ENCODE measurements at places on chromosomes 3 and 15. TPM values are rescaled to one million over a fixed set of nuclear protein-coding genes. Genes with fewer than 3 reads are reported as not detected.

DNA sequence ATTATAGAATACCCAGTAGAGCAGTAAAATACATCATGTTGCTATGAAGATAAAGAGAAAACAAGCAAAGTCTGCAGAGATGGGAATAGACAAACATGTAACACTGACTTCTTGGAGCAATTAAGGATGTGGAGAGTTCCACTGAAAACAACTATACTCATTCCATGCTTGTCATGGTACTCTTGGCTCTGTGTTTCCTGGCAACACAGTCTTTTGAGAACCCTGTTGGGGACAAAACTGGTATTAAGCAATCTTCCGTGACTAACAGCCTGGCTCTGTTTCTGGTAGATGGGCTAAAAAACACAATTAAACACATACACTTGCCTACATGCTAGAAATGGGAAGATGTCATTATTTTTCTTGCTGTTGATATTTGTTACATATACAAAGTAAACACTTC lies 1212.3 kb upstream of the GBE1 start:
- no peak for DNase-seq

DNA sequence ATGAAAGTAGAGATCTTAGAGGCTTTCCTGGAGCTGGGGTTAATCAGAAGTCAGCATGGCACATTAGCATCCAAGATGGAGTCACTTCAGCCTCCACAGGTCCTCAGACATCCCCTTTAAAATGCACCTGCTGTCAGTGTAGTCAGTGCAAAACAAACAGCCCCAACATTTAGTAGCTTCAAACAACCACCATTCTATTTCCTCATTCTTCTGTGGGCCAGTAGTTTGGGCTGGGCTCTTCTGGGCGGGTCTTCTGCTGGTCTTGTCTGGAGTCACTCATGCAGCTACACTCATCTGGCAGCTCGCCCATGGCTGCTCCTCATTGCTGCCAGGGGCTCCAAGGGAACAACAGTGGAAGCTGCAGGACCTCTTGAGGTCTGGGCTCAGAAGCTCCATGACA lies 99.9 kb downstream of the TLE3 start:
- DNase-seq: peak; percentile 80

DNA sequence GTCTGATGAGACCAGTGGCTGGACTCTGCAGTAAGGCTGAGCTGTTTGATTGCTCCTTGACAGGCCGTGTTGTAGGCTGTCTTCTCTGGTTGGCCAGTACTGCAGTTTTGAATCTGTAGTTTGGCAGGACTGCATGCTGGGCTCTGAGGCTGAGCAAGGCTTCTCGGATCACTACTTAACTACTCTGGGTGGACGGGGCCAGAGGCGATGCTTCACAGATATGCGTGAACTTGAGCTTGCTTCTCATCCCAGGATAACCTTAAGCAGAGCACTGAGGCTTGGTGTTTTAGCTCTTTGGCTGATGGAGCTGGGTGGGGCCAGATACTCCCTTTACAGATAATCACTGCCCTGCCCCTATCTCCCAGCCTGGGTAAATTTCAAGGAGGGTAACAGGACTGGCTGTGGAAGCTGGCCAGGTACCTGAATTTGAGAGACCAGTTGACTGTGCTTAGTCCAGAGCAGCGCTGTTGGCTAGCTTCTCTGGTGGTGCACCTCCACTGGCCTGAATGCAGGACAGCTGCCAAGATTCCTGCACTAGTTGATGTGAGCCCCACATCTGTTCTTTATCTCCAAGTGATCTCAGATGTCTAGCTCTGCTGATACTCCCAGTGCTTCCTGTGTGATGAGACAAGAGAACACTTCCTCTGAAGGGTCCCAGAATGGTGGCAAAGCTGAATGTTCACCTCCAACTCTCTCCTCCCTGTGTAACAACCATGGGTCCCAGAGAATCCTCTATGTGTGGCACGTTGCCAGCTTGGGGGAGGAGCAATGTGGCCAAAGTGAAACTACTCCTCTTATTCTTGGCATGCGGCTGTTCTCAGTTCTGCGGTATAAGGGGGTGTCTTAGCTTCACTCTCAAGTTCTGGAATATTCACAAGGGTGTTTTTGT lies 37.9 kb downstream of the RPL39L start:
- peak; percentile 16 for DNase-seq

LARP6 gene
- 101 TPM for total RNA-seq

SOX14 gene
- not detected for total RNA-seq

NUP210 gene
- total RNA-seq: 43.3 TPM

MAP2K5 gene
- 8.0 TPM for total RNA-seq

GRCh38 chr3:77772459-77772858 lies 732.6 kb downstream of the ROBO2 start:
- DNase-seq: no peak
